Pulmonary artery endothelial cell (primary cell): ENCODE measurements at places on chromosomes 12 and 14. TPM values are rescaled to one million over a fixed set of nuclear protein-coding genes. Genes with fewer than 3 reads are reported as not detected.

The ACVRL1 gene
- total RNA-seq: 439 and 664 TPM in 2 replicates

The ERP27 gene
- total RNA-seq: 0.14 and 0.33 TPM in 2 replicates

The PTGER2 gene
- not detected in 2 replicates for total RNA-seq

The DPPA3 gene
- total RNA-seq: not detected in 2 replicates

The SMCO2 gene
- total RNA-seq: 0.13 and 0.14 TPM in 2 replicates

The XRCC3 gene
- 17.4 and 36.9 TPM in 2 replicates for total RNA-seq

The CCDC88C gene
- total RNA-seq: 21.2 and 30.5 TPM in 2 replicates

The IAPP gene
- total RNA-seq: not detected in 2 replicates

The KCNA5 gene
- not detected in 2 replicates for total RNA-seq

The HOXC12 gene
- total RNA-seq: not detected in 2 replicates

DNA sequence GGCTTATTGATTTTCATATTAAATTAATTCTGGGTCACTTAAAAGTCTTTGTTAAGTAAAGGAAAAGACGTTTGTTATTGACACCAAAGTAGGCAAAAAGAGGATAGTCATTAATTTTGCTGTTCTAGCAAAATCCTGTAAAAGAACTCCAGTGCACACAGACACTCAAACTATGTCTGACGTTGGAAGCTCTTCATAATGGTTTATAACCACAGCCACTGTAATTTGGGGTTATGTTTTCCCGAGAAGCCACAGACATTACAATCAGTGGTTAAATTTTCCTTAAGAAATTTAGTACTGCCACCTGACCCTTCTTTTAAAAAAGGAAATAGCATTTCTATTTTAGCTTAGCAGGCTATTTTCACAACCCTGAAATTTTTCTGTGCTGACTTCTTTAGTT, 267.5 kb downstream of the CCDC91 start:
- no peak for DNase-seq

GRCh38 chr14:61505815-61506809, 184.7 kb downstream of the PRKCH start:
- no peak for DNase-seq

DNA sequence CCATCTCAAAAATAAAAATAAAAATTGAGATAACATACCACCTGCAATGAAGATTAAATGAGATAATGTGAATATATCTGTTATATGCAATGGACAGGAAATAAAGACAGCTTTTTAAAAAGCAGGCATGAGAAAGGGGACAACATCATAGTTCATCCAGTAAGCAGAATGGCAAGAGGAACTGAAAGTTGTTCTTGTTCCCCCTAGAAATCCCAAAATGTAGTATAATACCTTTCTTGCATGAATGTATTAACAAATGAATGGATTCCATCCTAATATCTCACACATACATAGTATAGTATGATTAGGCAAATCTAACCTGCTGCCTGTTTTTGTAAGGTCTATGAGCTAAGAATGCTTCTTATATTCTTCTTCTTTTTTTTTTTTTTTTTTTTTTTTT, 31.4 kb downstream of the FGD6 start:
- no peak for DNase-seq

- no peak for DNase-seq
These were observed 33.5 kb downstream of the SMCO2 start for GRCh38 chr12:27480016-27480415.

DNA sequence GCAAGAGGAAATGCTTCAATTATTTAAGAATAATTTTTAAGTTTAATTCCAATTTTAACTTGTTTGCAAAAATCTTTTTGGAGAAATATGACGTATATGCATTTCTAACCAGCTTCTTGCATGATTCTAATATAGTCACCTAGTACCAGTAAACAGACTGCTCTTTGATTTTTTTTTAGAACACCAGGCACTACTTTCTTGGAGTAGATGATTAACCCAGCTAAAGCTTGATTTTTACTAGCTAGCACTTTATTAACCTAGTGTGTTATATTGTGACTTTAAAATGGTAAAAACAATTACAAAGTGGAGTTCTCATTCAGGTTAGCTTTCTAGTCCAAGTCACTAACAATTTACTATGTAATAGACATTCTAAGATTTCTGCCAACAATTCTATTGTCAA, 32.6 kb upstream of the FGD4 start:
- DNase-seq: no peak

- DNase-seq: no peak
These were observed 181.3 kb downstream of the ITPR2 start for GRCh38 chr12:26651566-26652188.

DNA sequence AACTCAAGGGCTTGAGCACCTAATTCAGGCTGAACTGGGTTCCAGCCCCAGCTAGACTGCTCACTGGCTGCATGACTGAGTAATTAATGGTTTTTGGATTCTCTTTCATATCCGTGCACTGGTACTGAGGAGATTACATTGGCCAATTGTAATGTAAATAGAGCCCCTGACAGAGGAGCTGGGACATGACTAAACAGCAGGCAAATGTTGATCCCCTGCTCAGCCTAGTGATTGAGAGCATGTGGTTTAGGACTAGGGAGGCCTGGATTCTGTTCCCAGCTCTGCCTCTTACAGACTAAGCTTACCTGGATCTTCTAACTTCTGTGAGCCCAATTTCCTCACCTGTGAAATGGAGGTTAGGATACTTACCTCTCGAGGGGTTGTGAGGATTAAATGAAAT, 204.3 kb downstream of the ESR2 start:
- no peak for DNase-seq

- no peak for DNase-seq
These were observed 75.8 kb downstream of the FRMD6 start for GRCh38 chr14:51727526-51727925.

DNA sequence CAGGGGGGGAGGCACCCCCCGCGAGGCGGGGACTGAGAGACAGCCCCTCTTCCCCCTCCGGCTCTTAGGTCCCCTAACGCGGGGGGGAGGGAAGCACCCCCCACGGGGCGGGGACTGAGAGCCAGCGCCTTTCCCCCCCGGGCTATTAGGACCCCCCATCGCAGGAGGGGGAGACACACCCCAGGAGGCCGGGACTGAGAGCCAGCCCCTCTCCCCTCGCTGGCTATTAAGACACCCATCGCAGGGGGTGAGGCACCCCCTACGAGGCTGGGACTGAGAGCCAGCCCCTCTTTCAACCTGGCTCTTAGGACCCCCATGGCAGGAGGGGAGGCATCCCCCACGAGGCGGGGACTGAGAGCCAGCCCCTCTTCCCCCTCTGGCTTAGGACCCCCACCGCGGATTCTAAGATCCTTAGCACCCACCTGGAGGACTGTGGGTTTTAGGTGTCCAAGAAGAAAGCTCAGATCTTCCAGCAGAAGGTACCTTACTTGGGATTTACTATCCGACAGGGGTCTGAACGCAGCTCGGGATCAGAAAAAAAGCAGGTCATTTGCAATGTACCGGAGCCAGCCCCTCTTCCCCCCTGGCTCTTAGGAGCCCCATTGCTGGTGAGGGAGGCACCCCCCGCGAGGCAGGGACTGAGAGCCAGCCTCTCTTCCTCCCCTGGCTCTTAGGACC, 197.8 kb upstream of the PZP start:
- no peak for DNase-seq

- DNase-seq: no peak
These were observed 117.1 kb downstream of the PRKCH start for GRCh38 chr14:61438497-61438859.

GRCh38 chr14:35430459-35431199, 26.1 kb upstream of the NFKBIA start:
- no peak for DNase-seq

GRCh38 chr14:59055439-59056045, 132.9 kb upstream of the DAAM1 start:
- peak; percentile 3 for DNase-seq

DNA sequence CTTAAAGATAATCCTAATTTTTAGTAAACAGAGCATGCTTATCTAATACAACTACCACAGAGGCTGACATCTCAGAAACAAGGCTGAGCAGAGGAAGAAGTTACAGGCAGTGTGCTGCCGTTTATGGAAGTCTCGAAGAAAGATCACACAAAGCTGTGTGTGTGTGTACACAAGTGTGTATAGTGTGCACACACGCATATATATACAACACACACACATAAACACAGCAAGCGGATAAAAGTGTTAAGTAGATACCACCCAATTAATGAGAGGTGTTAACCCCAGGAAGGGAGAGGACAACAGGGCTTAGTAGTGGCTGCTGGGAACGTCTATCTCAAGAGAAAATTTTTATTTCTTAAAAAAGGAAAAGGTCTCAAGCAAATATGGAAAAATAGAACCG, 15.3 kb downstream of the CCDC88C start:
- DNase-seq: no peak

- DNase-seq: no peak
These were observed 56.4 kb upstream of the GRIP1 start for GRCh38 chr12:66735275-66735674.

DNA sequence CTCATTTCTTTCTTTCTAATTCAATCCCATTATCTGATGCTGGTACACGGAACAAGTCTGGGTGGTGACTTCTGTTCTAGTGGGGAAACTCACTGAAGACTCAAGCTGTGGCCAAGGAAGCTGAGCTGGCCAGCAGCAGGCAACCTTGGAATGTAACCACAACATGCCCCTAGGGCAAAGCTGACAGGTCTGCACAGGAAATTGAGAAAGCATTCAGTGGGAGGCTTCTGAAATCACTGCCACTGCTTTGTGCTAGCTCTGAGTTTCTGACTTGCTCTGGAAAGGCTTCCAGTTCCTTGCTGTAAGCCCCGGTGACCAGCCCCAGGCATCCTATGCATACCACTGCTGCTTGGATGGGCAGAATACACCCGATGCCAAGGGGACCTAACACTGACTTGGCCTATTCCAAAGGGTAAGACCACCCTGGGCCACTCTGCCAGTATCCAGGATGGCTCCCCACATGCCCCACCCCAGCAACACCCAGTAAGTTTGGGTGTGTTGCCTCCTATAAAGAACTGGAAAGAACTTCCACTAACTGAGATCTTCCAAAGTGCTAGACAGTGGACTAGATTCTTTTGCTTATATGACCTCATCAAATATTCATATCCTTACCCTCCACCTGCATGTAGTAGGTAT, 84.5 kb upstream of the CDKN3 start:
- DNase-seq: peak; percentile 85

DNA sequence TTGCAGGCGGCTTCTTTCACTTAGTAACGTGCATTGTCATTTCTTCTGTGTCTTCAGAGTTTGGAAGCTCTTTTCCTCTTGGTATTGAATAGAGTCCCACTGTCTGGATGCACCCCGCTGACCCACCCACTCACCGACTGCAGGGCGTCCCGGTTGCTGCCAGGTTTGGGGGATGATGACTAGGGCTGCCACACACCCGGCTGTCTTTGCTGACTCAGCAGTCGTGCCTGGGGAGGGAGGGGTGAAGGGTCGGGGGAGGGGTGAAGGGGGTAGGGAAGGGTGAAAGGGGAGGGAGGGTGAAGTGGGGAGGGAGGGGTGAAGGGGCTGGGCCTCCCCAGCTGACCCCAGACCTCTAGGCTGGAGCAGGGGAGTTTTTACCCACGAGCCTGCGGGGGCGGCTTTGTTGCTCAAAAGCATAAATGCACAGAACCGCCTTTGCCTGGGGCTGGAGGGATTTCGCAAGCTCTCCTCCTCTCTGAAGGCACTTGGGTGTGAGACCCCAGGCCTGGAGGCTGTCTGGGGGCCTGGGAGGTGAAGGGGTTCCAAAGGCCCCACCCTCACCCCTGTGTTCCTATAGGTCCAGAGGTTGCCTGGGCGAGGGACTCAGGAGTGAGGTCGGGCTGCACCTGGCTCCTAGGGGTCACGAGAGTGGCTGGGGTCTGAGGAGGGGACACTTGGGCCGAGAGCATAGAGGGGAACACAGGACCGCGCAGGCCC, 31.3 kb upstream of the ULK1 start:
- DNase-seq: no peak

DNA sequence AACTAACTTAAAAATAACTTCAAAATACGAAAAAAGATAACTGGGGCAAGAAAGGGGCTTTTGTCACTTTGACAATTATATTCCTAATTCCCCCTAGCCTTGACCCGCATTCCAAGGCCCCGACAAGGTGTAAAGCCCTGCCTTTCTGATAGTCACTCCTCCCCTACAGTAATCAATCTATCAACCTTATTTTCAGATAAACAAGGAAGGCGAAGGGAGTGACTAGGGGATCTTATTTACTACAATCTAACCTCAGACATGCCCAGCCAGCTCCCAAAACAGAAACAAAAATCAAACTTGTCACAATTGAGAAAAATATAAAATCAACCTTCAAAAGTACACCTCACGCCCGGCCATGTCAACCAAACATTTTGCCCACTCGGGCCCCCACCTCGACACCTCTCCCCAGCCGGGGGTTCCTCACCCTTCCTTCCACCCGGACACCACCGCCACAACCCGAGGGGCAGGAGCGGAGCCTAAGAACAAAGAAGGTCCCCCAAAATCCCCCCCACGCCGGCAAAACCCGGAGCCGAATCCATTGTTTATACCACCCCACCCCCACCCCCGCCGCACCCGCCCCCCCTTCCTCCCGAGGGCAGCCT, 562 bp downstream of the ZFYVE1 start:
- no peak for DNase-seq

DNA sequence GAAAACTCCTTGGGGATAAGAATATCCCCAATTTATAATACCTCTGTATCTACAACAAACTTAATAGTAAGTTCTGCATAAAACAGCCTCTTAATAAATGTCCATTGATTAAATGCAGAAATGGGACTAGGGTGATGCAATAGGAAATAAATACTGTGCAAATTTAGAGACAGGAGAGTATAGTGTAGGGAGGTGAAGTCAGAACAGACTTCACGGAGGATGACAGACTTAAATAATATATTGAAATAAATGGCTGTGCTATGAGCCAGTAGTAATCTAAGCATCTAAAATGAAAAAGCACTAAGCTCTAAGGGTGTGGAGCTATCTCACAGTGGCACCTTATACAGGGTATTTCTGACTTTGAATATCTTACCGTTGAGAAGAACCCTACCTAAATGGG, 265.3 kb downstream of the GRIN2B start:
- no peak for DNase-seq

DNA sequence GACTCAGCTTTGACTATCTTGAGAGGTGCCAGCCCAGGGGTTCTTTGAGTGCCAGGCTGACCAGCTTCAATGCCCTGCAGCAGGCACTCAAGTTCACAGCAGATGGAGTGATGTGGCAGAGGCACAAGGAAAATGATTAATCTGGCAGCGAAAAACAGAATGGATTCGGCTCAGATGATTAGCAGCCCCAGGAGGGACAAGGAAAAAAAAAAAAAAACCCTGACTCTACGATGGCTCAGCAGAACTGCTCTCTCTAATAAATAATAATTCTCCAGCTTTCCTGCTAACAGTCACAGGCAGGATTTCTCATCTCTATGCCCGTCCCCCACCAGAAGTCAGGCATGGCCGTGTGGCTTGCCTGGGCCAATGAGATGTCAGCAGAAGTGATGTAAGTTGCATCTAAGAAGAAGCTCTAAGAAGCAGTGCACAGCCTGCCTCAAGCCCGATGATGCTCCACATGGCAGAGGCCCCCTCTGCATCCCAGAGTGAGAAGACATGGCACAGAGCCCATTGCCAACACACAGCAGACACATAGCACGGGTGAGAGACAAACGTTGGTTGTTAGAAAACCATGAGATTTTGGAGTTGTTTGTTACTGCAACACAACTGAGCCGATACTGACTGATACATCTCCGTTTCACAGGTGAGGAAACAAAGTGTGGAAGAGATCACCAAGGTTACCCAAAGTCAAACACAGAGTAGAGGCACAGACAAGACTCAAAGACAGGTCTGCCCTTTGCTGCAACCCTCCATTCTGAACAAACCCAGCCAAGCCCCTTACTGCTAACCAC, 111.0 kb downstream of the SCARB1 start:
- no peak for DNase-seq

- DNase-seq: no peak
These were observed 484.1 kb downstream of the GLT1D1 start for GRCh38 chr12:129337413-129337812.

- no peak for DNase-seq
These were observed 383.3 kb downstream of the C12orf75 start for GRCh38 chr12:105713606-105714305.

GRCh38 chr12:25388183-25388582, 137.5 kb upstream of the KRAS start:
- no peak for DNase-seq
